ENCODE measurements at places on chromosomes 1 and 21.
A peak's percentile ranks its signal among the peaks of the same experiment; 100 is the strongest.

- DNase-seq, result no peak
Observed at GRCh38 chr1:243725846-243726245, 124.2 kb downstream of the AKT3 start.

DNA sequence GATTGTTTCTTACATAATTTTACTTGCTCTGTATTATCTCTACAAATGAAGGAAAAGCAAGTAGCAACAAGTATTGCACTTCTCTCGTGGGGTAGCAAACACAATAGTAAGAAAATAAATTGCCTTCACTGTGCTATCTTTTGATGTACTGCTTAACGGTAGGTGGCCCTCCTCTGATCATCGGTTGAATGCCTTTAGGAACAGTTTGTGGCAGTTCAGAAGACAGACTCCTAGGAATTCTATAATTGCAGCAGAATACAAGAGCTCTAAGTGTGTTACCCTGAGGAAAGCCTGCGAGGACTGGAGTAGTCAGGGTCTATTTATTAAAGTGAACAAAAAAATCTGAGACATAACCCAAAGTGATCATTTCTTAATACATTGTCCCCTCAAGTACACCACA is 1135.9 kb downstream of the KCNT2 start:
- DNase-seq, result no peak

GRCh38 chr1:107659961-107660360 is 305.0 kb downstream of the VAV3 start:
- no peak for DNase-seq

GRCh38 chr1:69319287-69319686 is 248.4 kb upstream of the LRRC7 start:
- DNase-seq, result no peak

GRCh38 chr1:96370757-96371156 is 350.8 kb upstream of the PTBP2 start:
- no peak for DNase-seq

DNA sequence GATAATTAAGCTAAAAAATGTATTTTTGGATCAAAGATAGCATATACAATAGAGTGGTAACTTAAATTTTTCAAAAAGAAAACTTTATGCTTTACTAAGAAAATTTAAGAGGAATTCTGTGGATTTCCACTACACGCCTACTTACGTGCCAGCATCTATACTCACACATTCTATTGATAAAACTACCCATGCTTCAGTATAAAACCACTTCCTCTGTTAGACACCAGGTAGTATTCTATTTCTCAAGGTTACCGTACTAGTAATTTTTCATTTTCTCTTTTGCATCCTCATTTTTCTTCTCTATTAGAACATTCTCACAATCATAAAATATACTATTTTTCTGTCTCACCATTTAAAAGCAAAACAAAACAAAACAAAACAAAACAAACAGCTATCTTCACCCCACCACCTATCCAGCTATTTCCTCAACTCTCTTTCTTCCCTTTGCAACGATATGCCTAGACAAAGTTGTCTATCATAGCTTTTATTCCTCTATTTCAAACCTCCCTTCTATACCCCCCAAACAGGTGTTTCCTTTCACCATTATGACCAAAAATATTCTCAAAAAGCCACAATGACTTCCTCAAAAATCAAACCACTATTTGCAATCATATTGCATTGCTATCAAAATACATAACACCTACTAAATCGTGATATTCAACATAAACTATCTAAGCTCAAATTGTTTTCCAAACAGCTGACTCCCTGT is 1652.0 kb downstream of the MRPL39 start:
- DNase-seq, result no peak

- DNase-seq, result no peak
Observed at GRCh38 chr1:224489534-224490365, 55.2 kb upstream of the WDR26 start.

- no peak for DNase-seq
Observed at GRCh38 chr1:199550199-199551065, 477.1 kb upstream of the NR5A2 start.

DNA sequence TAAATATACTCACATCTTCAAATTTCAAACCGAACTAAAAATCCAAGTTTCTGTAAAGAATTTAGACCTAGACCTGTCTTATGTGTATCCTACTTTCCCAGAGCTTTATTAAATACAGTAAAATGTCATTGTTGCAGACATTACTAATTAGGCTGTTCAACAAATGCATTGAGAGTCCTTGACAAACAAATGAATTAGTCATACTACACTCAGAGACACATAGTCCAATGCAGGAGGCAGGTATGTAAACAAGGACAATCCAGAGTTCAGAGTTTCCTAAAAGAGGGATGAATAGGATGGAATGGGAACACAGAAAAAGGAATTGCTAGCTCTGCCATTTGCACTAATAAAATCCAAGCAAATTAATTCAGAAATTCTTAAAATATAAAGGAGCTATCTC is 1.6 kb upstream of the EGLN1 start:
- DNase-seq, result no peak

DNA sequence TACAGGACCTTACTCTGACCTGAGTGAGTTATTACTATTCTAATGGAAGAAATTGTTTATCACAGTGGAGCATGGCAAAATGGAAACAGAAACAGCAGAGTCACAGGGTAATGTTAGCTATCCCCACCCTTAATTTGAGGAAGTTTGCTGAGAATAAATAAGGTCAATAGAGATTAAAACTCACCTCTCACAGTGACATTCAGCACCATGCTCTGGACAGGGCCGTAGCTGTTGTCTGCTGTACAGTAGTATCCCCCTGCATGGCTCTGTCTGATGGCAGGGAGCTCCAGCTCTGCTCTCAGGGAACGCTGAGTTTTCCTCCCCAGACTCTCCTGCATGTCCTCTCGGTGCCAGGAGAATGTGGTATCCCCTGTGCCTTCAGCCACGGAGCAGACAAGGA is 11.9 kb downstream of the FCRL4 start:
- no peak for DNase-seq

DNA sequence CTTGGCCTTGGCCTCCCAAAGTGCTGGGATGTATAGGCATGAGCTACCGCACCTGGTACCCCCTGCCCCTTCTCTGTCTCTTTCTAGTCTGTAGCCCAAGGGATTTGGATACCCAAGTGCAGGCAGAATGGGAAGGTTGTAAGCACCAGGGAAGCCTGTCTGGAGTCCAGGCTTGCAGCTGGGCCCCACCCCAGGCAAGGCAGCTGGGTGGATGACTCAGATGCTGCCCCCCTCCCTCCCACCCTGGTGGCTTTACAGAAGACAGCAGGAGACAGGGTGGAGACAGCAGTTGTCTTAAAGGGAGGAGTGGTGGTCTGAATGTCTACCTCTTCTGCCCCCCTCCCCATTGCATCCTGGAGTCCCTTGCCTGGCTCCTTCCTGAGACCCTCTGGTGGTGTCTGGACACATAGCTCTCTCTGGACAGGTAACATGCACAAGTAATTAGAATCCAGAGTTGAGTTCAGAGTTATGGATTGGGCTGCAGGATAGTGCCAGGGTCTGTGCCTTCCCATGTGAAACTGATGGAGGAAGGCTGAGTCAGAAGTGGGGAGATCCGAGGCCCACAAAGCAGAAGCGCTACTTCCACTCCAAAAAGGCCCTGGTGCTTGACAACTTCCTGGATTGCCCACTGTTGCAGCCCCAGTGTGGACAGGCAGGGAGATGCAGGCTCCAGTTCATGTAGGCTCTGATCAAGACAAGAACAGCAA is 5.1 kb downstream of the LMNA start:
- DNase-seq, result peak; percentile 70

DNA sequence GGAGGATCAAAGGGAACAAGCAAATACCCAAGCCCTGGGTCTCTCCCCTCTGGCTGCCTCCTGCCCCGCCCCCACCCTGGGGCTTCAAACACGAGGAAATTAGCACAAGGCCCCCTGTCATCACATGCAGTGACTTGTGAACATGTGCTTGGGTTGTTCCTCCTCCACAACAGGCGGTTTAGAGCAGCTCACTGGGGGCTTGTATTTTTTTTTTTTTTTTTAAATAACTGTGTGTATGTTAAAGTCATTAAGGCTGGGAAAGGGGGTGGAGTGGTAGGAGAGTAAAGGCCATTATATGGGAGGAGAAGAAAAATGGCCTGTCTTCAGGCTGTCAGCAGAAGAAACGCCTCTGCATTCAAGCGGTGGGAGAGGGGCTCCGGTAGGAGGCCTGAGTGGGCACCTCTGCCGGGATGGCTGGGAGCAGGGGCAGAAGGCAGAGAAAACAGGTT is 64.2 kb downstream of the PLXNA2 start:
- no peak for DNase-seq

DNA sequence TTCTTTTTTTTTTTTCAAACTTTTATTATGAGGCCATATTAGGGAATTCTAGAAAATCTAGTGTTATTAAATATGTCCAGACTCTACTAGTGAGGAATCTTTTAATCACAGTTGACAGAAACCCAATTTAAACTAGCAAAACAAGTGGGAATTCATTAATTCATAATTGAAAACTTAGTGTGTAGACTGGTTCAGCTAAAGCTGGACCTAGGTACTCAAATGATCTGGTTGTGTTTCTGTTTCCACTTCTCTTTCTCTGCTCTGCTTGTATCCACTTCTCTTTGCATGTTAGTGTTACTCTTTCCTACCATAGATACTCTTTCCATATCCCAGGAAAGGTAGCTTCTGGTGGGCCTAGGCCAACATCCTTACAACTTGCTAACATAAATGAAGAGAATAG is 81.2 kb upstream of the HIVEP3 start:
- DNase-seq, result no peak

DNA sequence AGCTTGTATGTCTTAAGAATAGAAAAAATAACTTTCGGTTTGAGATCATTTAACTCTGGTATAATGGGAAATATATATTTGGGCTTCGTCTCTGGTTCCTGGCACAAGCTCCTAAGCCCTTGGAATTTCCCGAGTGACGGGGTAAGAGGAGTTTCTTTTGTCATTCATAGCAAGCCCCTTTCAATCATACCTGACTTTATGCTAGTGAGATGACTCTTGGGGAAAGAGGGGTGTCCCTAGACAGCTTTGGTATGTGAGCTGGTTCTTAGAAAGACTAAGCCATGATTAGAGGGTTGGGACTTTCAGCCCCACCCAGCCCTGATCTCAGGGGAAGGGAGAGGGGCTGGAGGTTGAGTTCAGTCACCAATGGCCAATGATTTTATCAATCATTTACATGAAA is 13.9 kb upstream of the MTARC1 start:
- DNase-seq, result no peak

DNA sequence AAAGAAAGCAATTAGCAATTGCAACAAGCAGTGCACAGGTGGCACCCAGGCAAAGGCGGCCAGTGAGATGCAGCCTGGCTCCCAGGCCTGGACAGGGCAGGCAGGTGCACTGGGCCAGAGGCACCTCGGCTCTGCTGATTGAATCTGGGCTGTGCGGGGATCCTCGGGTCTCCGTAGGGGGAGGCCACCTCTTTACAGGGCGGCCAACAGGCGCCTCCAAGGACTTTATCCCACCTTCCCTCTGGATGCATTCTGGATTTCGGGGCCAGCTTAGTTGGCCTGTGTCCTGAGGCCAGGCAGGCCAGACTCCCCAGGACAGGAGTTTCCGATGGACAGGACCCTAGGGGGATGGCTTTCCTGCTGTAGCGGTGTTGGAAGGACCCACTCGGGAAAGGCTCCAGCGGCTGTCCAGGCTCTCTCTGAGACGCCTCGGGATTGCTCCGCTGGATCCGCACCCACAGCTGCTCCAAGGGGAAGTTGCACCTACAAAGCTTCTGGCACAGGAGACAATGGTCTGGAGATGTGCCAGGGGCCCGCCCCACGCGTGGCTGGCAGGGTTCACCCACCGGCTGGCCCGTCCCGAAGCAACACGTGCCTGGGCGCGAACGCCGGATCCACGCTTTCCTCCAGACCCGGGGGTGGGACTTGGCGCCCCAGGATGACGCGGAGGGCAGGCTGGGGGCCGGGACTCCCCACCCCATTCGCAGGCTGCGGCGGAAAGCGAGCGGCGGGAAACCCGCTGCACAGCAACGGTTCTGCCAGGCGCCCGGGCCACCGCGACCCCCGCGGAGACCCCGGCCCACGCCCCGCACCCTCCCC is 810 bp downstream of the SLC19A1 start:
- peak; percentile 85 for DNase-seq

GRCh38 chr1:5821540-5822176 is 170.6 kb downstream of the NPHP4 start:
- DNase-seq, result no peak

DNA sequence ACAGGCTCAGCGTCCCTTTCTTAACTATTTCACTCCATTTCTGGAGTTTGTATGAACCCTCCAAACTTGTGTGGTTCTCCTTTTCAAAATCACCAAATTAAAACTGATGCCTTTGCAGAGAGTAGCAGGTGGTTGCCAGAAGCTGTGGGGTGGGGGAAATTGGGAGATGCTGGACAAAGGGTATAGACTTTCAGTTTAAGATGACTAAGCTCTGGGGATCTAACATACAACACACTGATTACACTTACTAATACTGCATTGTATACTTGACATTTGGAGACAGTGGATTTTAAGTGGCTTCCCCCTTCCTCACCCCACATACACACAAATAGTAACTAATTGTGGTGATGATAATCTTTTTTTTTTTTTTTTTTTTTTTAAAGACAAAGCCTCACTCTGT is 11.1 kb upstream of the SCYL3 start:
- DNase-seq, result no peak

Data from CD4-positive, alpha-beta T cell treated with Interleukin-6 for 4 hours (primary cell).